ENCODE measurements at places on chromosomes 2 and 18. TPM values are rescaled to one million over a fixed set of nuclear protein-coding genes. Genes with fewer than 3 reads are reported as not detected.

The HOXD12 gene
- total RNA-seq = not detected

DNA sequence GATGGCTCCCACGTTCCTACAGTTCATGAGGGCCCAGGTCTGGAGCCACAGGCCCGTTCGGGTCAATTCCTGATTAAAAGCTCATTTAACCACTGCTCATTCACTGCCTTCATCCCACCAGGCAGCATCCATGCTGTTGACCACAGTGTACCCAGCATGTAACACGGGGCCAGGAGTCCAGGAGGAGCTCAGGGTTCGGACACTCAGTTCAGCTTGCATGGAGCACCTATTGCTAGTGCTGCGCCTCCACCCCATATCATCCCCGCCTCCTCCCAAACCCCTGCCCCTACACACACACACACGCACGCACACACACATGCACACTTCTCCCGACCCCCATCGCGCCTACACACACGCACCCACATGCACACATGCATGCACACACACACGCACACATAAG is 72.9 kb upstream of the SNTG2 start:
- no peak for DNase-seq

DNA sequence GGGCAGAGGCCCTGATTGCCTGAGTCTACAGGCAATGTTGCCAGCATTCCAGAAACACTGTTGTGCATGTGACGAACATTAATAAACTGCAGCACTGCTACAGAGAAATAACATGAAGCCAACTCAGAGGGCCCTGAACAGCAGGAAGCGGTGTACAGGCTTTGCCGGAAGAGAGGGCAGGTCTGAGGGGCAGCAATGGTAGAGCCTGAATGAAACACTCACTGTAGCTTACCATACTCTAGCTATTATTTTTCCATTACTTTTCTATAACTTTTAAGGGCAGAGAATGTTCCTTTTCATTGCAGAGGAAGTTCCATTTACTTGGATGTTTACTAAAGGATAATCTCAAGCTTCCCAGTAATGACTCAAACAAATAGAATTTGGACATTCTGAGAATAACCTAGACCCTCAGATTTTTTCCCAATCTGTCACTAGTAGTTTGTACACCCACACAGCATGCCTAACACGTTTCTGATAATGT is 150.4 kb downstream of the MTX2 start:
- DNase-seq = no peak

DNA sequence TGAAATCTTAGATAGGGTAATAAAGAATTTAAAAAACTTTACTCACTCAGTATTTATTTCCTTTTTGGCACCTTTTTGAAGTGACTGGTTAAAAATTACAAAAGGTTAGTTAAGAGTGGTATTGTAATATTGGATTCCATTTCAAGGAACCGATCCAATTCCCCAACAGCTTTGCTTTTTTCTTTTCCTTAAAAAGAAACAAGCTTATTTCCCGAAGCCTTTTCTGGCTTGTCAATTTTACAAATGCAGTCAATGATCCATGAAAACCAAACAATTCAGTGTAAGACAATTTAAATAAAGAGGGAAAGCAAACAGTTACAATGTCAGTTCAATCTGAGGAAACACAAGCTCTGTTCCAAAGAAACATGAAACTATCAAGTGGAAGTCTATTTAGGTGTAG is 200.2 kb downstream of the RIT2 start:
- DNase-seq = no peak

GRCh38 chr2:216308576-216308975 is 63.7 kb downstream of the MARCHF4 start:
- DNase-seq = no peak

The TMEM198 gene
- total RNA-seq = 1.6 TPM

The FAP gene
- total RNA-seq = 0.78 TPM

DNA sequence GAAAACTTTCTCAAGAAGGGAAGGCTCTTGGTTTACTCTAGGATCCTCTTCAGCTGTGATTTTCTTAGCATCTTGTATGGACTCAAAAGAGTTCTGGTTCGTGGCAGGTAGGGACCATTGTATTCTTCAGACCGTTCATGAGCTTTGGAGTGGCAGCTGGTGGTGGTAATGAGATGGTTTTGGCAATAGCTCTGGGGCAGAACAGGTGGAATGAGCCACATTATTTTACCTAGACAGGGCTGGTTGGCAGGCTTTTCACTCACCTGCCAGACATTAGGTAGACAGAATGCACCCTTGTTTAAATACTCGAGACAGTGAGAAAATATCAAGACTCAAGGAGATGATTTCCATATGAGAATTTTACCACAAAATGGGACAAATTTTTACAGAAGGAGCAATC is 26.2 kb upstream of the MGAT5 start:
- no peak for DNase-seq

The MFSD2B gene
- not detected for total RNA-seq

The MPV17 gene
- total RNA-seq = 32.4 TPM

- DNase-seq = no peak
These were observed 93.9 kb downstream of the SCN3A start for GRCh38 chr2:165109915-165110314.

- DNase-seq = no peak
These were observed 10.3 kb upstream of the ALPK2 start for GRCh38 chr18:58639237-58639636.

DNA sequence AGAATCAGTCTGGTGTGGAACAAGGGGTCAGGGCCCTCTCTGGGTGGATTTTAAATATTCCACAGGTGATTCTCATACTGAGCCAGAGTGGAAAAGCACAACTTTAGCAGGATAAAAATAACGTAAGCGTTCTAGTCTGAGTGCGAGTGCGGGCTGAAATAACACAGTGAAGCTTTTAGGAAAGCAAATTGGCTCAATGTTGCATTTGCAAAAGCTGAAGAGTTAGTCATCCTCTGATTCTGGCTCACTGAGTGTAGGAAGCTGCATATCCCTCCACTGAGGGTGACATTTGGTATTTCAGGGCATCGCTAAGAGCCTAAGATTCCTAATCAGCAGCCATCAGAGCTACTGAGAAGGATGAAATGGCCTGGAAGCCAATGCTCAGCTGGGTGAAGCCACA is 134.7 kb downstream of the RIF1 start:
- DNase-seq = no peak

The ITGB6 gene
- total RNA-seq = 19.7 TPM

The ASAP2 gene
- 63.8 TPM for total RNA-seq
